Astrocyte of the spinal cord (primary cell): ENCODE measurements at places on chromosomes 5 and 9.

- no peak for DNase-seq
Observed at GRCh38 chr9:16625161-16625631, 245.3 kb downstream of the BNC2 start.

DNA sequence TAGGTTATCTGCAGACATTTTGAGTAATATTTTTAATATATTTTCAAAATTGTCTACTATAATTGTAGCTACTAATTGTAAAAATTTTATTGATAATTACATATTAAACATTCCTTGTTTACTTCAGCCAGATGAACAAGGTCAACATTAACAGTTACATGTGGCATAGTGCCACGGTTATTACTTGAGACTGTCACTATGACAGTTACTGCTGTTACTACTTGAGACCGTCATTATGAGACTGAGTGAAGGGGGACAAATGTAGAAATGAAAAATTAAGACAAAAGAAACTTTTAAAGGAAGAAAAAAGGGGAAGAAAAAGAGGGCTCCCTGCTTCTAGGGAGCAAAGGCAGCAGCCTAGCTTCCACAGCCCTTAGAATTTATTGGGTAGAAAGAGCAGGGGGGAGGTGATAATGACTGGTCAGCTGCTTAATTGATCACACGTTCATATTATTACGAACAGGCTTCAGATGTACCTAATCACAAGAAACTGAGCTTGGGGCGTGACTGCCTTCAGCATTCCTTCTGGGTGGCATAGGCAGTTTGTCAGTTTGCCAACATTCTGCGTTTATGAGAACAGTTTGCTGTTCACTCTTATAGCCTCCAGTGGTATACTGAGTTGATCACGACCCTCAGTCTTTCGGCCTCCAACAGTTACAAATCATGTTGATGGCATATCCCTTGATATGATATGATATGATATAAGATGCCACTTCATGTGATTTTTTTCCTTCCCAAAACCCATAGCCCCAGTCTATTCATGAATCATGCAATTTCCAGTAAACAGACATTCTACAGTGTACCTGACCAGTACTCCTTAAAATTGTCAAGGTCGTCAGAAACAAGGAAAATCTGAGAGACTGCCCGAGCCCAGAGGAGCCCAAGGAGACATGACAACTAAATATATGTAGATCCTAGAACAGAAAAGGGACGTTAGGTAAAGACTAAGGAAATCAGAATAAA lies 13.1 kb downstream of the MARCHF6 start:
- DNase-seq = peak; percentile 62

GRCh38 chr9:37029776-37030610 lies 4.1 kb downstream of the PAX5 start:
- no peak for DNase-seq

- peak; percentile 44 for DNase-seq
Observed at GRCh38 chr9:129489838-129490582, 130.9 kb downstream of the C9orf50 start.

DNA sequence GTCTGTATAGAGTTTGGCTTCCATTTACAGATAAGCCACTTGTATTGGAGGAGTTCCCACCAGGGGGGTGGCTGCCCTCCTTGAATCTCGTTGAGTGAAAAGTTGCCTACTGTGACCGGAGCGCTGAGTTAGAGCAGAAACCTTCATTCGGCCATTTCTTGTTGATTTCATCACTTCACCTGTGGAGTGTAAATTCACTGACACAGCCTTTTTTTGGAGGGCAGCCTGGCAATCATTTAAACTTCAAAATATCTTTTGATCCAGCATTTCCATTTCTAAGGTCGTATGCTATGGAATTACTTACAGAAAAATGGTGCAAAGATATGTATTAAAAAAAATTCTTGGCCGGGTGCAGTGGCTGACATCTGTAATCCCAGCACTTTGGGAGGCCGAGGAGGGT lies 40.8 kb downstream of the PRRC2B start:
- DNase-seq = no peak

DNA sequence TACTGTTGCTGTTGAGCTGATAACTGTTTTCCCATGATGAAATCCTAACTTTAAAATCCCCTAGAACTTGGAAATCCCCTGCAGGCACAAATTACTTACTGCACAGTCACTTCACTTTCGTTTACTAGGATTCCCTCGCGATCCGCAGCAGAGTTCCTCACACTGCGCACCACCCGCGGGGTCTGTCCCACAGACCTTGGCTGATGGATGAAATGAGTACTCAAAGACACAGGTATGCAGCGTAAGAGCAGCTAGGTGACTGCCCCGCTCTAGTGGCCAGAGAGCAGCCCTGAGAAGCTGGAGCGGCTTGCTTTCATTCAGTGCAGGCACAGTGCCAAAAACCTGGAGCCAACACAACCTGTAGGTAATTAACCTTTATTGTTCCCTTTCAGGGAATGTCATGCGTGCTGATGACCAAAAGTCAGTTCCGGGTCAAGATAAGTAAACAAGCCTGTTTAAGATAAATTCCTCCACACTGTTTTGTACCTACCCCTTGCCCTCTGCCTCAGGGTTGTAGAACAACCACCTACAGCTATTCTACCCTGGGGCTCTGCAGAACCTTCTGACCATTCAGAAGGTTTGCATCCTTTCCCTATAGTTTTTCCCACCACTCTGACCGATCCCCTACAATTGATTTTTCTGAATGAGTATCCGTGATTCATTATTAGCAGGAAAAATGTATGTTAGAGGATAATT lies 191.2 kb downstream of the CDH9 start:
- DNase-seq = no peak

- DNase-seq = no peak
Observed at GRCh38 chr5:151038801-151039238, 18.4 kb downstream of the GPX3 start.

DNA sequence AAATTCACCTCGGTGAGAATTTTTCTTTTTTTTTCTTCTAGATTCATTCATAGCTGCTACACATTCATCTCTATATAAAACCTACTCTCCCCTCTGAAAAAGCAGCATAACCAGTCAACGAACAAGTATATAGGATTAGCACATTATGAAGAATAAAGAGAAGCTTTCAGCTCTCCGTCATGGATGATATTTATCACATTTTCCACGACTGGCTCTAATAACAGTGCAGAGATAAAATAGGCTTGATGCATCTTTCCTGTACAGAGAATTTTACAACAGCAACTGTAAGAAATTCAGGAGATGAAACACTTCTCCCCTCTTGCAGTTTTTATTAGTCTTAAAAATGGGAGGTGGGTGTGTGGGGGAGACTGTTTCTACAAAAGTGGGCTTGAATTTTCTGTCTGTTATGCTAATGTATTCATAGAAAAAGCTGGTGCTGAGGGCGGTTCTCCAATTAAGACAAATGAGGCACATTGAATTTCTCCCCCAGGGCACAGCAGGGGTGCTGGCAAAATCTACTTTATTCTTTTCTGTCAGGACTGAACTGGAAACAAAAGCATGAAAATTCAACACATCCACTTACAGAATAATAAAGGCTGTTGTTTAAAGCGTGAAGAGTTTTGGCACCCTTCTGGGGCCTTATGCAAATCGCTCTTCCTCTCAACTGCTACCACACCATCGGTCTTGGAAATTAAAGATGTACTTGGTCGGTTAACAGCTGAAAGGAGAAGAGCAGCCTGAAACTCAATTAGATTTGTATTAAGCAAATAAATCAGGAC lies 233.9 kb upstream of the ZNF608 start:
- no peak for DNase-seq
